ENCODE measurements at places on chromosomes 5 and 9. TPM values are rescaled to one million over a fixed set of nuclear protein-coding genes. Genes with fewer than 3 reads are reported as not detected.

Gene ALDH7A1
- total RNA-seq: 46.7 TPM

Gene UGT3A2
- not detected for total RNA-seq

Gene ANKRD34B
- not detected for total RNA-seq

Gene ERP44
- total RNA-seq: 6.6 TPM

Gene CFAP90
- total RNA-seq: not detected

Gene HAPLN1
- not detected for total RNA-seq

Gene GAS1
- total RNA-seq: 2.6 TPM

Gene LRRC19
- total RNA-seq: not detected

Gene FANCG
- 7.6 TPM for total RNA-seq

DNA sequence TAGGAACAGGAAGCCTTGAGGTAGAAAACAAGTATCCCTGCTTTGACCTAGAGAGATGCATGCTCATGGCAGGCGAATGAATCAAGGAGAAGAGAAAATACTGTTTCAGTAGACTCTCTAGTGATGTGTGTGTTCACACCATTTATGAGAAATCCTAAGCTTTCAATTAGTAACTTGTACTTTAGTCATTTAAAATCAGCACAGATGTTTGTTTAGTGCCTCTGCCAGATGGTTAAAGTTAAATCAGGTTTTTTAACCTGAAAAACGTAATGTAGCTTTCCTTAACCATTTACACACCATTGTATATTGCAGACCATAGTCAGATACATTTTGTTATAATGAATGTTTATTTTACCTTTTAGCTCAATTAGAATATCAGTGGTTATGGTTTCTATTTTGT, 5.0 kb downstream of the TJP2 start:
- no peak for DNase-seq

DNA sequence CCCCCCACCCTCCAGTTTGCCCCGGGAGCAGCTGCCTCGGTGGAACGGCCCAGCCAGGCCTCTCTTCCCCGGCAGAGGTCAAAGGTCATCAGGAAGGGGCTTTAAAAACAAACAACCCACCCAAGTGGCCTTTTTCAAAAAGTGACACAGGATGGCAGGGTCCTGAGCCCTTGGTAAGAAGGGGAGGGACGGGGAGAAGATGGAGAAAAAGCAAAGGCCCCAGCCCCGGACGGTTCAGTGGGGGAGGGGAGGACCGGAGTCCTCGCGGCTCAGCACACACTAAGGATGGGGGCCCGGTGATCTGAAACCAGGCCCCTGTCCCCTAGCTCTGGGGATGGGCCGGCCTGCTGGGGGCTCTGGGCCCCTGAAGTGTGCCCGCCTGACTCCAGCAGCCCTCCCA, 1.1 kb downstream of the PRRX2 start:
- DNase-seq: no peak

GRCh38 chr9:3435732-3436131, 90.1 kb downstream of the RFX3 start:
- DNase-seq: no peak

GRCh38 chr5:173530547-173530946, 85.9 kb downstream of the BOD1 start:
- DNase-seq: peak; percentile 3

DNA sequence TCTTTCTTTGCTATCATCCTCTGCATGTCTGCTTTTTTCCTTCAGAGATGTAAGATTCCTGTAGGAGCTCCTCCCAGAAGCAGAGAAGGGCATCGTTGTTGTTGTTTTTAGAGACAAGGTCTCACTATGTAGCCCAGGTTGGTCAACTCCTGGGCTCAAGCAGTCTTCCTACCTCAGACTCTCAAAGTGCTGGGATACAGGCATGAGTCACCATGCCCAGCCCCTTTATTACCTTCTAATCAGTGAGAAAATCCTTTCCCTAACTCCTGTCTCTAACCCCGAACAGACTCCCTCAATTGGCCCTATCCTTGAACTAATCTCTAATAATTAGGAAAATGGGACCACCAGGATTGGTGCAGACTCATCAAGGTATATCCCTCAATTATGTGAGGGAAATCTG, 64.4 kb downstream of the GALNT10 start:
- DNase-seq: no peak

GRCh38 chr5:14168793-14169262, 25.7 kb downstream of the TRIO start:
- no peak for DNase-seq

DNA sequence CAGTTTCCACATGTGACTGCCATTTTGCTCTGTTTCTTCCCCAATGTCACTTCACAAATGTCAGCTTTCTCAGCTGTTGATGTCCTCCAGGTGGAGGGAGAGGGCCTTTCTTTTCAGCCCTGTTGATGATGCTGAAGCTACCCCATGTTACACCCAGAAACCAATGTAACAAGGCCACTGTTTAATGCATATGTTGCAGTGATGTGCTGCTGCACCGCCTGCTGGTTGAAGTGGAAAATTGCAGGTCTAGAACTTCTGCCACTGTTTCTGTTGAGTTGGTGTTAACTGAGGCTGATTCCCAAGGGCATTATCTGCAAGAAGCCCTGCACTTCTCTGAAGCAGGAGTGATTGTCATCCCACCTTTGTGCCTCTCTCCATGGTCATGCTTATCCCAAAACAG, 428.4 kb downstream of the KDM4C start:
- no peak for DNase-seq

GRCh38 chr5:126911986-126912385, 118.4 kb downstream of the MARCHF3 start:
- DNase-seq: no peak

GRCh38 chr9:124199474-124199873, 58.3 kb upstream of the NEK6 start:
- DNase-seq: peak; percentile 12

DNA sequence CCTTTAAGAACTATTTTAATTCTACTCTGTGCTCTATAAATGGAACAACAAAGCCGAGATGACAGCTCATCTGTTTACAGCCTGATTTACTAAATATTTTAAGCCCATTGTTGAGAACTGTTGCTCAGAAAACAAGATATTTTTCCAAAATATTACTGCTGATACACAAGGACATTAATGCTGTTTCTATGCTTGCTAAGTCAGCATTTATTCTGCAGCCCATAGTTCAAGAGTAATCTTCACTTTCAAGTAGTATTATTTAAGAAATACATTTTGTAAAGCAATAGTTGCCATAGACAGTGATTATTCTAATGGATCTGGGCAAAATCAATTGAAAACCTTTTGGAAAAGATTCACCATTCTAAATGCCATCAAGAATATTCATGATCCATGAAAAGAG, 208.3 kb downstream of the CDH12 start:
- no peak for DNase-seq

DNA sequence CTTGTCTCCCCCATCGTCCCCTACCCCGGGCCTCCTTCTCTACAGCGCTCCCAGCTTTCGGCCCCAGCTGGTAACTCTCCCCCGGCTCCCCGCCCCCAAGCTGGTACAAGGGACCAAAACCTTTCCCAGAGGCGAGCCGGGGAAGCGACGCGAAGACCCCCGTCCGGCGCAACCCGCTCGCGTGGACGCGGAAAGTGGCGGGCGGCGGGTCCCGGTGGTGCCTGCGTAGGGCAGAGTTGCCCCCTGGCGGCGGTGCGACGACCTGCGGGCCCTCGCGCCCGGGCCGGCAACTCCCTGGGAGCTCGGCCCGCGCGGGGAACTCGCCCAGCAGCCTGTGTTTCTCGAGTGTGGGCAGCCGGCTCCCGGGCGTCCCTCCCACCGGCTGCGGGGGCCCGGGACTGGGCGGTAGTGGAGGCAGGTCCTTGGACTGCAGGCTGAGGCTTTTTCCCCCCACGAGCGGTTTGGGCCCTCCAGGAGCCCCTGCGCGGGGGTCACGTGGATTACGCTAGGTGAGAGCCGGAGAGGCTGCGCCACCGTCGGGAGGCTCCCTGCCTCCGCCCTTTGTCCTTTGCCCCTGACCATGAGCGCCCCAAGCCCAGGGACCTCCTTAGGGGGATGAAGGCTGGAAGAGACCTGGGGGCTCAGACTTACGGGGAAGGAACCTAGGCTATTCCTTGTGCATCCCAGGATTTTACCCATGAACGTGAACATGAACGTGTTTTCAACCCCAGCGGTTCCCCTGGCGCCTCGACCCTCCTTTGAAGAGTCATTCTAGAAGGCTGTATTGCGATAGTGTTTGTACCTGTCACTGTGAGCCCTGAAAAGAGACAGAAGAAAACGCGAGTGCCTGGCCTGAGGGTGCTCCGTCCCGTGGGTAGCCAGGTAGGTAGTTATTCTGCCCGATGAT, 2.9 kb upstream of the FOXD1 start:
- DNase-seq: no peak

GRCh38 chr5:145548097-145548496, 287.0 kb downstream of the PRELID2 start:
- DNase-seq: no peak

DNA sequence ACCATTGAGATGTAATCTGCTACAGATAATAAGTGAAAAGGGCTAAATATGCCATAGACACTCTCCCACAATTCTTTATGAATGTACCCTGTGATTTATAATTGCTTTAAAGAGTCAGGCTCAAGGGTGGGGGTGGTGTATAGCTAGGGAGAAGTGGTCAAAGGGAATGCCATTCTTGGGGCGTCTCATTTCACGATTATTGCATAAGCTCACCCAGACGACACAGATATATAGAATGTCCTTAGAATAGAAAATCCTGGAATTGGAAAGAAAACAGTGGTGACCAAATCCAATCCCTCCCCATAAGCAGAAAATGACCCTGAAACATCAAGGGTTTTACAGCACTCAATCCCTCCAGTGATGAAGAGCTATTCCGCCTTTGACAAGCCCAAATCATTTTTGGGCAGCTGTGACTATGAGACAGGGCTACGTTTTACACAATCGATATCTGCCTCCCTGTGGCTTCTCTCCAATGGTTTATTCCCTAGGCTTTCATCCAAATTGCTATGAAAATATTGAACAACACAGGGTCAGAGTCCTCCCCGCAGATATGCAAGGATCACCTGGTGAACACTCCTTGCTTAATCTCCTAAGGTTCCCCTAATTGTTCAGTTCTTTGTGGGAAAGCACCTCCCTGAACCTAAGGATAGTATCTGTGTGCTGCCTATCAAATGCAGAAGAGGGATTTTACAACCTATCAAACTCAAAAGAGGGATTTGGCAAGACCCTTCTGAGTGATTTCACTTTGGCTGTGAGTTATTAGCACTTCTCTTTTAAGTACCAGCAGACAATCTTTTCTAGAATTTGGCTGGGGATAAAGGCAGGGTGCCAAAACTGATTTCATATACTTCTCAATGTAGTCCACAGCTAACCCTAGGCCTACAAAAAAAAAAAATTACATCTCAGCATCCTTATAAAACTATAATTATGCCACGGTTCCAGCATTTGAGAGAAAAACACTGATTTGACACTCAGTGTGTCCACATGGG, 144.9 kb upstream of the CDH6 start:
- no peak for DNase-seq

- no peak for DNase-seq
Observed at GRCh38 chr9:94638335-94639060, 820 bp downstream of the FBP1 start.

DNA sequence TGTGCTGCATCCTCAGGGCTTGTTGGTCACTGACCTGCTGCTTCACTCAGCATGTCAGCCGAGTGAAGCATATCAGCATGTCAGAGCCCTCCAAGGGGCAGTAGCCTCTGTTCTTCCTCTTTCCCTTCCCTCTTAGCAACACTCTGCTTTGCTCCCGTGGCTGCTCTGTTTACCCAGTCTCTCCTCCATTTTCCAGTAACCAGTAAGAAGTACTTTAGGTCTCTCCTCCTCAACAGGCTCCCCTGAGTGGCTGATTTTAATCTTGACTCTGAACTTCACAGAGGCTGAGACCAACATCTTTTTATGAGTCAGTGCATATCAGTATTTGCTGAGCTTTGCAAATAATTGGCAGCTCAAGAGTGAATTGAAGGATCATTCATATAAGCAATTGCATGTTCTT, 18.6 kb upstream of the ADRB2 start:
- no peak for DNase-seq

GRCh38 chr9:99663856-99664255, 157.8 kb upstream of the NR4A3 start:
- DNase-seq: no peak

DNA sequence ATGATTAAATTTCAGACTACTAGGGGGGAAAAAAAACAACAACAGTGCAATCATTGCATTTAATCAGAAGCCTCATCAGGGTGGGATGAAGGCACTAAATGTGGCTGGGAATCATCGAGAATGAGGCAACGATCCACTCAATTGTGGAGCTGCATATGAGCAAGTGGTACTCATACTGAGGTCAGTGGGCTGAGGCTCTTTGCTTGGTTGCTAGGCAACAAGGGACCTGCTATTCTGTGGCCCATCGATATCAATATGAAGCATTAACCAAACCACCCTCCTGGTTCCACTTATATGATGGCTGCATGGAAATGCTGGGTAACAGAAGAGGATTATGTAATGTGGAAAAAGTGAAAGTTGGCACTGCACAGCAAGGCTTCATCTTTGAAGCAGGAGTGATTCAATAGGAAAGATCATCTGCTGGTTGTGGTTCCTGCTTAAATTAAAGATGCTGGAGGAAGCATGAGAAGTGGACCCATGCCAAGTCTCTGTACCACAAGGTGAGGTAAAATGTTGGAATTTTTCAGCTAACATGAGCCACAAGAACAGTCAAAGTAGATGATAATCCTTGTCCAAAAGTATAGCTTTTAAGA, 159.8 kb upstream of the HMHB1 start:
- peak; percentile 33 for DNase-seq

GRCh38 chr9:77794985-77795384, 146.9 kb upstream of the GNA14 start:
- DNase-seq: no peak

- DNase-seq: no peak
Observed at GRCh38 chr9:77251050-77251449, 73.7 kb downstream of the VPS13A start.

DNA sequence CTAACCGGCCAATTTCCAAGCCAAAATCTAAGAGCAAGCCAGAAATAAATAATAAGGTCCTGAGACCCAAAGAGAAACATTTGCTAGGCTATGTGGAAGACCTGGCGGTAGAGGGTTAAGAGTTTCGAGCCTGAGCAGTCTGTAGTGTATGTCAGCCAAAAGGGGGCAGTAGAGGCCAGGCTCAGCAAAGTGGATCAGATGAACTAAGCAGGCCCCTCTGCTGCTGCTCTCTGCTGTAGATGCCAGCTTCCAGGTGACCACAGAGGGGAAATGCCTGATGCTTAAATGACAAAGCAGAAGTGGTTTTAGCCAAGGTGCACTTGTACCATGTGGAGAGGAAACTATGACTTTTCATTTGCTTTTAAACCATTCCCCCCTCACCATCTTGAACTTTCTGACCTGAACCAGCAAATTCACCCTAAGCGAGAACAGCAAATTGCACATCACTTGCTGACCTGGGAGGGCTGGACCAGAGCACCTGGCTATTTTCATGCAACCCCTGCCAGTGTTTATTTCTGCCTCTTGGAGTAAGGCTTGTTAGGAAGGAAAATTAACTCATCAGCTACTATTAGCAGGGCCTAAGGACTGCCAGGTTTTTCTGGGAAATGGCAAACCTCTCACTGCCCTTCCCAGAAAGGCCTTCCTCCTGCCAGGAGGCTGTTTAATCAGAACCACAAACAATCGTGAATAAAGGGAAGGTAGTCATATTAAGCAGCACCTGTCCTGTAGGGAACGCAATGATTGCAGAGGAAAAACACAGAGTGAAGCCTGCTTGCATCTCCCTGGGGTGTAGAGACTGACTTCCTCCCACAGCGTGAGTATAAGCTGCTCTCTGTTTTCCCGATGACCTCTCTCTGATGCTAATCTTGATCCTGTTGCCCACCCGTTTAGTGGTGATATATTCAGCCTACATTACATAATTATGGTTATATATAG, 818.2 kb downstream of the TLR4 start:
- peak; percentile 38 for DNase-seq

All from bronchial epithelial cell (primary cell).